ENCODE measurements at places on chromosomes 12 and 14.

DNA sequence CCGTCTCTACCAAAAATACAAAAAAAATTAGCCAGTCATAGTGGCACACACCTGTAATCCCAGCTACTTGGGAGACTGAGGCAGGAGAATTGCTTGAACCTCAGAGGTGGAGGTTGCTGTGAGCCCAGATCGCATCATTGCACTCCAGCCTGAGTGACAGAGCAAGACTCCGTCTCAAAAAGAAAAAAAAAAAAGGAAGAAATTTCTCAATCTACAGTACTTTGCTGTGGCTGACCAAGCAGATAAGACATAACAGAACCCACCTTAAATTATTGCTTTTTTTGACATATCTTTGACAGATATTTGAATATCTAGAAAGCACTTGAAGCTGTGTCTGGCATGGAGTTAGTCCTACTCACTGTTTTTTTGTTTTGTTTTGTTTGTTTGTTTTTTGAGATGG lies 34.9 kb upstream of the HNF1A start:
- no peak for DNase-seq

GRCh38 chr14:22329371-22329770 lies 259.7 kb downstream of the DAD1 start:
- no peak for DNase-seq

- DNase-seq = peak; percentile 17
Measured at GRCh38 chr12:388541-389141, 479 bp downstream of the KDM5A start.

- no peak for DNase-seq
Measured at GRCh38 chr14:101584055-101584859, 23.0 kb downstream of the DIO3 start.

GRCh38 chr12:11981121-11981733 lies 89.5 kb upstream of the BCL2L14 start:
- no peak for DNase-seq
